Effector memory CD8-positive, alpha-beta T cell (primary cell): ENCODE measurements at places on chromosomes 1 and 21.

- no peak for DNase-seq
Measured at GRCh38 chr21:39083377-39084008, 99.8 kb downstream of the PSMG1 start.

DNA sequence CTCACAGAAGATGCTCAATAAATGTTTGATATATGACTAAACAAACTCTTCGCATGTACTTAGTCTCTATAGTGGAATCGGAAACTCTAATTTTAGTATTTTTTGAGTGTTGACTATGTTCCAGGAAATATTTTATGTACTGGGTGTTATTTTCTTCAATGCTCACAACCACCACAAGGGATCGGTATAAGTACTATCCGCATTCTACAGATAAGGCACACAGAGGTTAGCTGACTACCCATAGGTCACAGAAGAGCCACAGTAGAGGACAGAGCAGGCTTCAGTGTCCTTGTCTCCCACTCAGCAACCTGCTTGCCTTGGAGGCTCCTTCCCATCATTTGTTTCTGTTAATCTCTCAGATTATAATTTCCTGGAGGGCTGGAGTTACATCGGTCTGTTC, 451.3 kb downstream of the OMA1 start:
- no peak for DNase-seq

GRCh38 chr1:231170875-231171274, 9.0 kb downstream of the TRIM67 start:
- DNase-seq = no peak

DNA sequence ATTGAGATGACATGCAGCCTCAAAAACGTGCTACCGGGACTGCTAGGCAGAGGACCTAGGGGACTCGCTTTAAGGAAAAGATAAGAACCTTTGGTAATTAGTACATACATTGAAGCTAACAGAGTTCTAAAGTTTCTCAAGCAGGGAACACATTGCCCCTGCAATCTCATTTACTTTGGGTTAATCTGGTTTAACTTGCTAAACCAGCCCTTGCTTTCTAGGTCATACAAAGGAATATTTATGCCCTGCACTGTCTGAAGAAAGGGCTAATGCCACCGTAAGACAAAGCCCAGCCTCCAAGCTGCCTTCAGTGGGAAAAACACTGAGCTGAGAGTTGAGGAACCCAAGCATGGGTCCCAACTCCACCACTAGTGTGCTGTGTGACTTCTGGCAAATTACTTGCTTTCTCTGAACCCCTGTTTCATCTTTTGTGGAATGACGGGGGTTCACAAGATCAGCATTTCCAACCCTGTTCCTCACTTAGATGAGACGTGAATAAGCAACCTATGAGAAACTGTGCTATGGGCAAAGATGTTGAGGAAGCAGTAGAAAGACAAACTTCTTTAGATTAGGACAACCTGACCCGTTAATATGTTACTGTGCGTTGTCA, 66.3 kb downstream of the VWA5B1 start:
- DNase-seq = no peak

DNA sequence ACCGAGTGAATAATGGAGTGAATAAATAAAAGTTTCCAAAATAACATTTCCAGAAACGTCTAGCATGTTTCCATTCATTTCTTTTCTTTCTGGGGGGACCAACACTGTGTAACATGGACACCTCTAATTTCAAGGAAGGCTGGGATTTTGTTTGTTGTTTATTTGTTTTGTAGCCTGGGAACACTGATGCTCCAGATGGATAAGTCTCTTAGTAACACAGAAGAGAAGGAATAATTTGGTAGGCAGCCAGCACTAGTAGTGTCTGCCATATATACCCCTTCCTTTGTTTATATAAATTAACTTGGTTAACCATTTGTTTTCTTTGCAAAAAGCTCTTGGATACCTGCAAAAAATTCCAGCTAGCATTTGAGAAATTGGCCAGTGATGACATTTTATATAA, 411.4 kb upstream of the DEPDC1 start:
- DNase-seq = no peak

DNA sequence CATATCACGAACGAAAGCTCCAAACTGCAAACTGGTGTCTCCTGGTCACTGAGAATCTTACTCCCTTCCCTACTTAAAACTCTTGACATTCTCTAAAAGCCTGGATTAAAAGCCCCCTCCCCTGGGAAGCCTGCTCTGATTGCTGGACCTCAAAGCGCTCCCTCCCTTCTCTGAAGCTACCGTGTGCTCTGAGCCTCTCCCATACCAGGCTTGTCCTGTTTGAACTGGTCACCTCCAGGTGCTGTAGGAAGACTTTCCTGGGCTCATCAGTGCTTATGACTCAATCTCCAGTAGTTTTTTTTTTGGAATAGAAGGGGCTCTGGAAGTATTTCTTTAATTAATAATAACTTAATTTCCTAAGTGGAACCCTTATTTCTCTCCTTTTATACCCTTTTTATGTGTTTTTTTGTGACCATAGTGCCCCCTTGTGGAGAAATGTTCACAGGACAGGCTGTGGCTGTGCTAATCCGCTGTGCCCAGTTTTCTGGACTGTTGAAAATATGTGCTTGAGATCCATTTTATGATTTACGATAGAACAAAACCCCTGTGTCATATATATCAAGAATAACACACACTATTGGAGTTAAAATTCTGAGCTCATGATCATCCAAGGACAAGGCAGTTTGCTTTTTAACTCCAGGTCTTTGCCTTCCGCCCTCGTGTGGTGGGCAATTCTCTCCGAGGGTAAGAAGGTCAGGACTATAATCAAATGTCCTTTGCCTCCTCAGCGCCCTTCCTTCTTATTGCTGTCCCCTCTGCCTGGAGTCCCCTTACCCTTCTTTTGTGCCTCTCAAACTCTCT, 16.9 kb downstream of the MTARC1 start:
- DNase-seq = no peak

- no peak for DNase-seq
Measured at GRCh38 chr1:181513786-181514297, 30.5 kb downstream of the CACNA1E start.

DNA sequence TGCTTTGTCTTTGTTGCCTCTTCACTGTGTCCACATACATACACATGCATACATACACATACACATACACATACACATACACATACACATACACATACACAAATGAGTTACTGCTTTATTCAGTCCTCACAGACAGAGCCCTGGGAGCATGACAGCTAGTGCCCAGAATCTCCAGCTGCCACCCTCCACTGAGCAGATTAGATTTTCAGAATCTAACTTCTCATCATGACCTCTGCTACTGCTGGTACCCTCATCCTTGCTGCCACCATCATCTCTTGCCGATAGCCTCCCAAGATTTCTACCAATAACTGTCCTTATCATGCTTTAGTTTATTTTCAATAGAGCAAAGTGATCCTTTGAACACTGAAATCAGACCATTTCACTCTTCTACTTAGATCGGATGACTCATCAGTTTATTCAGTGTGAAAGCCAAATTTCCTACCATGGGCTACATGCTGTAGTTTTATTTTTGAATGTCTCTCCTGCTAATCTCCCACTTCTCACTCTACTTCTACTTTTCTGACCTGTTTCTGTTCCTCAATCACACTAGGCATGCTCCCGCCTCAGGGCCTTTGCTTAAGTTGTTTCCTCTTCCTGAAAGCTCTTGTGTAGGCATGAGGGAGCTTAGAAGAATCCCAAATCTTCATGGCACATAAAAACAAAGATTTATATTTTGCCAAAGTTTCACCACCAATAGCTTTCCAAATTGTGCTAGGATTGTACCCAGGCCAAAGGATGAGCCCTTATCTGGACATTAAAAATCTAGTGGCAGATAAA, 43.0 kb downstream of the ATP6V1G3 start:
- no peak for DNase-seq

DNA sequence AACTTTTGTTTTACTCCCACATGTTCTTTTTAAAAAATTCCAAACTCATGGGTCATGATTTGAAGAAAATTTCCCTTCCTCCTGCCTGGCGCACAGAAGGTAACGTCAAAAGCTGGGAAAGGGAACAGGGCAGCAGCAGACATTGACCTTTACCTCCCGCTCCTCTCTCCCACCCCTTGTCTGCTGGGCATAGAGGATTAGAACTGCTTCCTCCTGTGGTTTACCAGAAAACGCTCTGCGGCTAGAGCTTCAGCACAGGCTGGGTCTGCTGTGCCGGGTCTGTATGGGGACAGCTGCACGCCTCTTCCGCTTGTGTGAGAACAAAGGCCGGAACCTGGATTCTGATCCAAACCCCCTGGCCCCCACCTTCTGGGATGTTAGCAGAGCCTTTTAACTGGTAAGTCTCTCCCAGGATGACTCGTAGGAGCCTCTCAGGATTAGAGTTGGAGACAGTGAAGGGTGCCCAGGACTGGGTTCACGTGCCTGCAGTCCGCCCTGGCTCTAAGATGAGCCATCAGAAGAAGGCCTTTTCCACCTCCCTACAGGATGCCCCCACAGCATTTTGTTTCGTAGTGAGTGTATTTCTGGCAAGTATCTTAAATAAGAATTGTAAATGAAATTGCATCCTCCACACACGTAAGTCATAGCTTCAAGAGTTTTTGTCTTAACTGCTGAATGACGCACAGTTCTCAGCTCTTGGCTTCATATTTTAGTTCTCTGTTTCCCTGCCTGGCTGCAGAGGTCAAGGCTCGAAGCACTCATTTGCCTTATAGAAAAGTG, 5.2 kb downstream of the H6PD start:
- DNase-seq = no peak

DNA sequence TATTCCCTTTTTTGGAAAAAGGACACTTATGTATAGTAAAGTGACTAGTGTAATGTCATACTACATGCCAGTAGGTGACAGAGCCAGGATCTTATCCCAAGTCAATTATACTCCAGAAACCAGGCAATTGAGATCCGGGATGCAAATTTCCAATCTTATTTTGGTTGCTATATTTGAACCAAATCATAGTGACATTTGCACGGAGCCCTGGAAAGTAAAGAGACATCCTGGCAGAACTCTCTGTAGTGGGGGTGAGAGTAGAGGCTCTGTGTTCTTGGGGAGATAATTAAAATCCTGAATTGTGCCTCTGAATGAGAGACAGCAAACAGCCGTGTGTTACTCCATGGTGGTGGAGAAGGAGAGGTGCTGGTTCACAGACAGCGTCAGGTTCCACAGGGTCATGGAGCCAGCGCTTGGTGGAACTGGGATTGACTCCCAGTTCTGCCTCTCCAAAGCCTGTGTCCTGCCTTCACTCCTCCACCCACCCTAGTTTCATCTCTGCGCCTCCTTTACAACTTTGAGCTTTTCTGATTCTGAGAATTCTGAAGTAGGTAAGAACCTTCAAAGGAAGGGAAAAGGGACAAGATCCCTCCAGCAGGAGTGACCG, 432.3 kb downstream of the PTPRU start:
- DNase-seq = no peak

GRCh38 chr1:154605534-154605933, 2.5 kb downstream of the ADAR start:
- no peak for DNase-seq

DNA sequence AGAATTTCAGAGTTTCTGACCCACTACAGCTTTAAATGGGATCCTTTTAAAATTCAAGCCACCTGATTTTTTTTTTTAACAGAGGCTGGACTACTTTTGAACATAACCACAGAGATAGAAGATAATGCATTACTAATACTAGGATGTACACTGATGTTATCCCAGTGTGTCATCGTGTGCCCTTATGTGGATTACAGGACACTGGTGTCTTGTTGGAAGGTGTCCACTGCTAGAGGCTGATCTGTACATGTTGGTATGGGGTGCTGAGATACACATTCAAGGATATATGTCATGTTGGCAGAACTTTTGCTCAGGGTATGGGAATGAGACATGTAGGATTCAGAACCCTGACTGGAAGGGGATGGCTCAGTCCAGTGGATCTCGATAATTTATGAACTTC, 56.3 kb downstream of the INAVA start:
- DNase-seq = no peak

DNA sequence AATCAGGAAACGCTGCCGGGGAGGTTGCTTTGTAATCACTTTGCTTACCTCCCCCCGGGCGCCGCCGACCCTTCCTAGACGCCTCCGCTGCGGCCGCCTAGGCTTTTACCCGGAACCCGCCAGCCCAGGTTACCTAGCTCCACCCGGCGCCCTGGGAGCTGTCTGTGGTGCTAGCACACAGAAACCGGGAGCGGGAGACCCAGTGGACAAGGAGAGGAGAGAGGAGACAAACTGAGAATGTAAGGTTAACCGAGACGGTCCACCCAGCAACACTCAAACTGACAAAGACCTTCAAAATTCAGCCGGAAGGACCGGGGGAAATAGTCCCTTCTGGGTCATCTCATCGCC, 9.8 kb downstream of the BARHL2 start:
- no peak for DNase-seq

- no peak for DNase-seq
Measured at GRCh38 chr1:4965346-4966075, 311.1 kb downstream of the AJAP1 start.

- peak; percentile 89 for DNase-seq
Measured at GRCh38 chr1:155172732-155173477, at the start of gene KRTCAP2. Gene KRTCAP2 (minus strand): TSS chr1:155173304. CDS start chr1:155173224, 80 bp downstream.

GRCh38 chr1:119008483-119009311, 20.6 kb upstream of the TBX15 start:
- no peak for DNase-seq

- DNase-seq = no peak
Measured at GRCh38 chr1:117581391-117581943, 24.4 kb upstream of the TENT5C start.

- DNase-seq = no peak
Measured at GRCh38 chr1:61268546-61269240, 186.3 kb downstream of the NFIA start.

GRCh38 chr1:208024406-208024805, 113.5 kb upstream of the CD34 start:
- DNase-seq = no peak

GRCh38 chr1:118201524-118201923, 16.5 kb upstream of the SPAG17 start:
- no peak for DNase-seq

DNA sequence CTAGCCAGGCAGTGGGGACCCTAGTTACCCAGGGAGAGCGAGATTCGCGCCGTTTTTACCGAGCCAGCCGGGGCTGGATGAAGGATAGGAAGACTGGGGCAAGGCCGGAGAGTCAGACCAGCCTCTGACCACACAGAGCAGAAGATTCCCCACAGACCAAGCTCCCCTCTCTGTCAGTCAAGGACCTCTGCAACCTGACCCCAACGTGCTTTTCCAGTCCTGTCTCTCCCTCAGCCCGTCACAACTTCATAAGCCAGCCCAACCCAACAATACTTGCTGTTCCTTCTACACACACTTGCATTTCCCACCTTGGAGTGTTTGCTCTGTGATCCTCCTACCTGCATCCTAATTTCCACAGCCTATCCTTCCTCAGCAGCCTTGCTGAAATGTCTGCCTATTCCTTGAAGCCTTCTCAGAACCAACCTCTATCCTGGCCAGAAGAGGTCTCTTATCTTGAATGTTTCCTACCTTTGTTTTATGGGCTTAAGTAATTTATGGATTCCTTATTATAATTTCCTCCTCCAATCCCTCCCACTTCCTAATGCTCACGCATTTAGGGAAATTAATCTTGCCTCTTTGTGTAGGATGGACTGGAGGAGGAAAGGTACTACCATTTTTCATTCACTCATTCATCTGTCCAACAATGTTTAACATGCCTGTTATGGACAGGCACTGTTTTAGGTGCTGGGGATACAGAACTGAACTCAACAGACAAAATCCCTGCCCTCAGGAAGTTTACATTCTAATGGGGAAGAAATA, at the start of gene GSTM3:
TSS of gene GSTM3 (minus strand) at position 424 of the 759 bp plus-strand sequence. CDS start 751 bp downstream, outside the sequence.
- DNase-seq = no peak

- no peak for DNase-seq
Measured at GRCh38 chr1:196078691-196079090, 529.5 kb downstream of the KCNT2 start.

GRCh38 chr21:30434033-30434631, 4.1 kb downstream of the KRTAP13-4 start:
- no peak for DNase-seq
